ENCODE measurements at places on chromosomes 3 and 15.

DNA sequence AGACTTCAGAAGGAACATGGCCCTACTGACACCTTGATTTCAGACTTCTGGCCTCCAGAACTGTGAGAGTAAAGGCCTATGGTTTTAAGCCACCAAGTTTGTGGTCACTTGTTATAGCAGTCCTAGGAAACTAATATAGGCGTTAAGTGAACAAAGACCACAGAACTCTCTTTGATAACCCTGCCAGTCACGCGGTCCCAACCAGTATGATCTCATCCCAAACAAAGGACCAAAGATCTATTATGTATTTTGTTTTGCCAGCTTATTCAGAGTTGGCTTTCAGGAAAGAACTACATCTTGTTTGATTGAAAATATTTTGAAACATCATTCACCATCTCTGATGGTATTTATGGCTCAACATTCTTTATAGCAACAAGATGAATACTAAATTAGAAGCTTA, 294.4 kb upstream of the SLCO3A1 start:
- DNase-seq, result no peak

GRCh38 chr3:135622656-135623055, 342.9 kb upstream of the PPP2R3A start:
- no peak for DNase-seq

GRCh38 chr15:51038974-51039319, 55.8 kb downstream of the TNFAIP8L3 start:
- DNase-seq, result no peak

GRCh38 chr3:135456108-135456790, 509.3 kb upstream of the PPP2R3A start:
- DNase-seq, result no peak

- DNase-seq, result no peak
These were observed 130.6 kb upstream of the FHIT start for GRCh38 chr3:61381745-61382392.

- DNase-seq, result no peak
These were observed 22.7 kb upstream of the KNG1 start for GRCh38 chr3:186694288-186695032.

DNA sequence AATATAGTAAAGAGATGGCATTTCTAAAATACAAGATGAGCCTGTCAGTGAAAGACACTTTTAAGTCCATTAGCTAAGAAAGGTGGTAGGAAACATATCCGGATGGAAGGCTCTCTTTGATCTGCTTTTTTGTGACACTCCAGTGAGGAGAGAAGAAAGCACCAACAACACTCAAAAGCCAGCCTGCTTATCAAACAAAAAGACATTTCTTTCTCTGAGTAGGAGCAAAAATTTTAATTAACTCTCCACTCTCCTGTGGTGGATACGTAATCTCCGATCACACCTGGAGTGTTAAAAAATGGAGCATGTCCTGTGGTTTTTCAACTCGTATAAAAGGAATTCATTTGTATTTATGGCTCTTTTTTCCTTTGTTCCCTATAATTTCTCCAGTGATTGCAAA, 65.3 kb downstream of the OXNAD1 start:
- no peak for DNase-seq

GRCh38 chr3:21330293-21330692, 420.7 kb downstream of the ZNF385D start:
- DNase-seq, result no peak

DNA sequence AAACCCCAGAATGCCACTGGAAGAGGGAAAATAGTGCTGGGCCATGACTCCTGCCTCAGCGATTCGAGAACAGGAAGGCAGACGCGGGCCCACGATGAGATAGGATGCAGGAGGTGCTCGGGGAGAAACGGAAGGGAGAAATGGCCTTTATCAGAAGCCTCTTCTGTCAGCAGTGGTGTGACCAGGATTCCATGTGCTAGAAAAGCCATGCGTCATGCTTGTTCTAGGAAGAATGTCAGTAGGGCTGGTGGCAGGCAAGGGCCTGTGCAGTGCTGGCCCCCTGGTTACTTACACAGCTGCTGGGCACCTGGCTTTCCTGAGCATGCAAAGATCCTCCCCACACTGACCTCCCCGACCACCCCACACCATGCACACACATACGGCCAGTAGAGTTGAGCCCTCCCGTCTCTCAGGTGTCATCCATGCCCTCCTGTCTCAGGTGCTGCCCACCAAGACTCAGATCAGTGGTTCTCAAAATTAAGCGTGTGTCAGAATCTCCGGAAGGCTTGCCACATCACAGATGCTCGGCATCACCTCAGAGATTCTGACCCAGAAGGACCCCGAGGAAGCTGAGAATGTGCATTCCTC, 106.7 kb downstream of the ADAMTS17 start:
- no peak for DNase-seq

DNA sequence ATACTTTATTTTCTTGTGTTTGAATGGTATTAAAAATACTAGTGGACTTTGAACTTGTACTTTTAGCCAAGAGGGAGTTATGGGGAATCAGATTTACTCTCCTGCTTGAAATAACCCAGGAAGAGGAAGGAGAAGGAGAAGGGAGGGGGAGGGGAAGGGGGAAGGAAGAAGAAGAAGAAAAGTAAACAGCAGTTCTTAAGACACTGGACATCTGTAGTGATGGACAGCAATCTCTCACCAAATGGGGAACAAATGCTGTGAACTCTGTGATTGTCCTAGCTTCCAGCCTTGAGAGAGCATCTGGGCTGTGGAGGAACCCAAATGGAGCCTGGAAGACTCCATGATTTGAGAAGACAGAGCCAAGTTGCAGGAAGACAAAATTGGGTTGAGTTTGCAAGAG, 52.0 kb downstream of the VPS8 start:
- no peak for DNase-seq

GRCh38 chr15:69275074-69275670, 23.5 kb upstream of the PAQR5 start:
- no peak for DNase-seq

- no peak for DNase-seq
These were observed 25.4 kb downstream of the KIF7 start for GRCh38 chr15:89629829-89630228.

- DNase-seq, result no peak
These were observed 30.7 kb downstream of the KATNBL1 start for GRCh38 chr15:34179234-34179633.

DNA sequence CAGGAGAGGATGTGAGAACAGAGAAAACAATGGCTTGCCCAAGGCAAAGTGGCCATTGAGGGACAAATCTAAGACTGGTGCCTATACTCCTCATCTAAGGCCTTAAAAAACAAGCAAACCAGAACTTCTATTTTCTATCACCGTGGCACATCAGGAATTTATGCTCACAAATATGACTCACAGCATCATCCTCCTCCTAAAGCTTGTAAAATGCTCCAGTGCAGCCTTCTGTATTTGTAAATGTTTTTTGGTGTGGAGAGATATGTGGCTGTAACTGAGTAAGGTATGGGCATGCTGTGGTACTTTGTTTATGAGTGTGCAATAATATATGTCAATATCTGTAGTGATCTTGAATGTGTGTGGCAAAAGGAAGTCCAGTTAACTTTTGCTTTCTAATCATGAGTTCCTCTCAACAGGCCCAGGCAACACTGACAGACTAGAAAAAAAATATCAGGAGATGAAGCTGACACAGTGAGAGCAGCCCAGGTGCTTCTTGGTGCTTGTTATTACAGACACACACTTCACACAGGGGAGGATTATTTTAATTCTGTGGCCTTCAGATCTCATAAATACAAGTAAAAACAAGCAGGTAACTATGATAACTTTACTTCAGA, 60.3 kb downstream of the CTNNB1 start:
- no peak for DNase-seq

- DNase-seq, result no peak
These were observed 4.4 kb upstream of the PSMD6 start for GRCh38 chr3:64027658-64028057.

DNA sequence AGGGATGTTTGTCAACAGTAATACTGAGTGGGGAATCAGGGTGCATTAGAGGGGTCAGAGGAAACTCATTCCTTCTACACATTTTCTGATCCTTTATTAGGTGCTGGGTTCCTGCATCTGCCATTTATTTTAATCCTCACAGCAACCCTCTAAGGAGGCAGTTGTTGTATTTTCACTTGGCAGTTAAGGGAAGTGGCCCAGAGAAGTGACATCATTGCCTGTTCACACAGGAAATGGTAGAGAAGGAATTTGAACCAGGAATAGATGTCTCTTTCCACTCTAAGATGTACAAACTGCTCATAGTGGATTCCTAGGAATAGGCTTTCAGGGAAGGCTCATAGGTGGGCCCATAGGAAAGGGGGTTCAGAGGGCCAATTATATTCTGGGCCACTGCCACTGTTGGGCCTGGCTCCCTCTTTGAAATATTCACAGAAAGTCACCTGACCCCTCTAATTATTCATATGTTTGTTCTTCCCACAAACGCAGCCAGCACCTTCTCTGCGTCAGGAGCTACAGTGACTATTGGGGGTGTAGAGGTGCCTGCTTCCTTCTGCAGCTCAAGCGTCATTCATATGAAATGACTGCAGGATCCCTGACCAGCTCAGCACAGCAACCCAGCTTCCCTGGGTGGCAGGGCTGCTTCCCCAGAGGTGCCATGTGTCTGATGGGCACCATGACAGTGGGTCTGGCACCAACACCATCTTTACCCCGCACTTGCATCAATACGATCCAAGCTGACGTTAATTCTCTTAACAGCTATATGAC, 163.9 kb upstream of the SMAD3 start:
- DNase-seq, result no peak

DNA sequence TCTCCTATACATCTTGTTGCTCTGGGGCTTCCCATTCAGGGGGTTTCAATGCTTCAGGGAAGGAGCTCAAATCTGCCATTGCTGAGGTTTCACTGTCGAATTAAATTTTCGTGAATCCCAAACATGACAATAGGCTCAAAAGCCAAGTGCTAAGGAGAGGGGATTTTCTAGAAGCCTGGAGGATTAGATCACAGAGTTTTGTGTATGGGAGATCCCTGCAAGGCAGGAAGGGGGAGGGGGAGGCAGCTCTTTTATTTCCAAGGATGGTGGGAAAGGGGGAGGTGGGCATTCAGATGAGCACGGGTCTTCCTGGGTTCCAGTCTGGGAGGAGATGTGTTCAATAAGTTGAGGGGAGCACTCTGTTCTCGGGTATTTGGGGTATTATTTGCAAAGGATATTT, 69.9 kb upstream of the DLG1 start:
- no peak for DNase-seq

GRCh38 chr15:63994073-63994600, 52.1 kb downstream of the DAPK2 start:
- no peak for DNase-seq

- DNase-seq, result no peak
These were observed 38.2 kb downstream of the TRANK1 start for GRCh38 chr3:36906504-36907149.

DNA sequence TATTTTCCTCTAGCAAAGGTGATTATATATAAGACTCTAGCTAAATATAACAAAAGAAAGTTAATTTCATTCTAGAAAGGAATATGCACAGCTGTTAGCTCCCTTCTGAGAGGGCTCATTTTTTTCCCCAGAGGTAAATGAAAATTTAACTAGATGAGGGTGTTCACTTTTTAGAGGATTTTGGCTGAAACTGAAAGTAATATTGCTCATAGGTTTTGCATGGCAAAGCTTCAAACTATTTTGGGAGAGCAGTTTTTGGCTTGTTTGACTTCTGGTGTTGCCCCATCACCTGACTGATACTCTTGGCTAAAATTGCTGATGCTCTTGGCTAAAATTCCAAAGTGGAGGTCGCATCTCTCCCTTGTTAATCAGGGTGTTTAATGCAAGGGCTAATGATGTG, 311.9 kb downstream of the EDEM1 start:
- no peak for DNase-seq

GRCh38 chr3:81214631-81215030, 546.8 kb downstream of the GBE1 start:
- no peak for DNase-seq

DNA sequence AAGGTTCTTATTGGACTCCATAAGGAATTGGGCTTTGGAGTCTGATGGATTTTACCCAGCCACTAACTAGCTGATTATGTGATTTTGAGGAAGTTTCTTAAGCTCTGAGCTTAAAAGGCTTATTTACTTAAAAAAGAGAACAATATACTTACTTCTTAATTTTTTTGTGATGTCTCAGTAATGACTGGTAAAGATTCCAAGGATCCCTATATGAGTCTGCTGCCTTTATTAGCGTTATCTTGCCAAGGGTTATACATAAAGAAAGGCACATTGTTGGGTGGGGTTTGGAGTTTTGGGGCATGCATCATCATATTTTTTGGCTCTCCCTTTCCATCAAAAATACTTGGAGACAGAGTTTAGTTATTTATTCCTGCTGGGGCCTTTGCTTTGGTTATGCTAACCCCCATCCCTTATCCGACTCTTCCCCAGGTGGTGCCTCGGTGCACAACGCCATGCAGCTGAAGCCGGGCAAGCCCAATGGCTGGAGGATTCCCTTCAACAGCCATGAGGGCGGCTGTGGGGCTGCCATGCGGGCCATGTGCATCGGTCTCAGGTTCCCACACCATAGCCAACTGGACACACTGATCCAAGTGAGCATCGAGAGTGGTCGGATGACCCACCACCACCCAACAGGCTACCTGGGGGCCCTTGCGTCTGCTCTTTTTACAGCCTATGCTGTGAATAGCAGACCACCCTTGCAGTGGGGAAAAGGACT, 6.7 kb downstream of the ADPRH start:
- DNase-seq, result no peak

DNA sequence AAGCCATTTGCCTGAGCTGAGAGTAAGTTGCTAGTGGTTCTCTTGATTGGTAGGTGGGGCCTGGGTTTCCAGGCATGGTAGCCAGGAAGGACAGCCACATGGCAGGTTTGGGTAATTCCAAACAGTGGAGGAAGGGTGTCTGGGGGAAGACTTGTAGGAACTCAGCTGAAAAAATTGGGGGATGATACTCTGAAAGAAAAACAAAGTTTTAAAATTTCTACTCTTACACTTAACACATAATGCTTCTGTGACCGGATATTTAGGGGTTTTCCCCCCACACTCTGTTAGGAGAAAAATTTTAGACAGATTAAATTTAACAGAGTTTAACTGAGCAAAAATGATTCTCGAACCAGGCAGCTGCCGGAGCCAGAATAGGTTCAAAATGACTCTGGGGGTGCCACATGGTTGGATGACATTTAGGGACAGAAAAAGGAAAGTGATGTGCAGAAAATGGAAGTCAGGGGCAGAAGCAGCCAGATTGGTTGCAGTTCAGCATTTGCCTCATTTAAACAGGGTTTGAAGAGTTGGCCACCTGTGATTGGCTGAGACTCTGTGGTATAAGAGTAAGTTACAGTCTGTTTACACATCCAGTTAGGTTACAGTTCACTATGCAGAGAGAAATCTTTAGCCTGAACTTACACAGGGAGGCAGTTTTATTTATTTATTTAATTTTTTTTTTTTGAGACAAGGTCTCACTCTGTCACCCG, 8.1 kb downstream of the B2M start:
- DNase-seq, result no peak
